Renal pelvis (tissue), 12 donors: ENCODE measurements at places on chromosomes 2 and 18. TPM values are rescaled to one million over a fixed set of nuclear protein-coding genes. Genes with fewer than 3 reads are reported as not detected.
A peak's percentile ranks its signal among the peaks of the same experiment; 100 is the strongest.

Gene MOGAT1
- polyA plus RNA-seq, result not detected

Gene ARHGAP15
- polyA plus RNA-seq, result 4.3 TPM

Gene PUM2
- 91.5 TPM for polyA plus RNA-seq

Gene GPR55
- 0.18 TPM for polyA plus RNA-seq

Gene DYSF
- 15.3 TPM for polyA plus RNA-seq

Gene FBXO41
- polyA plus RNA-seq, result 2.1 TPM

Gene GBX2
- polyA plus RNA-seq, result 0.61 TPM

Gene PLGLB1
- 19.8 TPM for polyA plus RNA-seq

Gene LYPD1
- polyA plus RNA-seq, result 76.5 TPM

DNA sequence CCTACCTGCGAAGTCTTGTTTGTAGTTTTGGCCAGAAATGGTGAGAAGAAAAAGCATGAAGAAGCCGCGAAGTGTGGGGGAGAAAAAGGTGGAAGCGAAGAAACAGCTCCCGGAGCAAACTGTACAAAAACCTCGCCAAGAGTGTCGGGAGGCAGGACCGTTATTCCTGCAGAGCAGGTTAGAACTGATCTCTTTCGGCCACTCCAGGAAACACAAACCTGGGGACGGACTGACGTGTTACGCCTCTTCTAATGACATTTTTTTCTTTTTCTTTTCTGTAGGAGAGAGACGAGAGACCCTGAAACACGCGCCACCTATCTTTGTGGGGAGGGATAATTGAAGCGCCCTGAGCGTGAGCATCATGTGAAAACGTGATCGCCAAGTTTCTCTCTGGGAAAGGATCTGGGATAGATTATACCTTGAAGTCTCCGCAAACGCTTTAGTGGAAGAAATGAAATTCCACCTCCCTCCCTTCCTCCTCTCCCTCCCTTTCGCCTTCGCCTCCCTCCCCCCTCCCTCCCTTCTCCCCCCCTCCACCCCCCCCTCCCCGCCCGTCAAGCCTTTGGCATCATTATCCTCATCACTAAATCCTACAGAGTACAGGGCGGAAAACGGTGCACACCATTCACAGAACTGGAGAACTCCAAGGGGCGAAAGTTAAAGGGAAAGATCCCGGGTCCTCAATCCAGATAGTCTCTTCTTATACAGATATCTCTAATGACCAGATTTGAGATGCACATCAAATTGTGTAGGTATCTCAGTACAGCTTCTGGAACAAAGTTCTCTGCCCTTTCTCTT is at the start of gene ZEB2:
Gene ZEB2, minus strand, starts transcription at position 186 of the 798 bp plus-strand sequence. CDS start 2,769 bp downstream, outside the sequence.
- DNase-seq, result peak; percentile 86

DNA sequence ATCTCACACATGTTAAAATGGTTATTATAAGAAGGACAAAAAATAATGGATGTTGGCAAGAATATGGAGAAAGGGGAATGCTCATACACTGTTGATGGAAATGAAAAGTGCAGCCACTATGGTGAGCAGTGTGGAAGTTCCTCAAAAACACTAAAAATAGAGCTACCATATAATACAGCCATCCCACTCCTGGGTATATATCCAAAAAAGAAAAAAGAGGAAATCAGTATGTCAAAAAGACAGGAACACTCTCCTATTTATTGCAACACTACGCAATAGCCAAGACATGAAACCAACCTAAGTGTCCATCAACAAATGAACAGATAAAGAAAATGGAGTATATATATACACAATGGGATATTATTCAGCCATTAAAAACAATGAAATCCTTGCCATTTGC is 642.6 kb downstream of the RNF144A start:
- no peak for DNase-seq

DNA sequence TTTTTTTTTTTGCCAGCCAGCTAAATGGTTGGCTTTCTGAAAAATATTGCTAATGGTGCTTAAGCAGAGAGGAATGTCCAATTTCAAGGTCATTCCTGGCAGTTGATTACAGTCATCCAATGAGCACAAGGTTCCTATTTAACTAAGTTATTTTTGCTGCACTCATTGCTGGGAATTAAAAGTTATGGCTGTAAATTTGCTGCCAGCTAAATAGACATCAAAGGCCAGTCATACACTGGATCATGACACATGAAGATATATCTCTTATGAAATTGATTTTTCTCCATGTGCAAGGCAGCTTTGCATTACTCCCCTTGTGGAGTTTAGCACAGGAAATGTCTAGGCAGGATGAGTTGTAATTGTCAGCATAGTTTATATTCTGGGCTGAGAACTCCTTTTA is 1898.4 kb upstream of the CELF4 start:
- DNase-seq, result no peak

DNA sequence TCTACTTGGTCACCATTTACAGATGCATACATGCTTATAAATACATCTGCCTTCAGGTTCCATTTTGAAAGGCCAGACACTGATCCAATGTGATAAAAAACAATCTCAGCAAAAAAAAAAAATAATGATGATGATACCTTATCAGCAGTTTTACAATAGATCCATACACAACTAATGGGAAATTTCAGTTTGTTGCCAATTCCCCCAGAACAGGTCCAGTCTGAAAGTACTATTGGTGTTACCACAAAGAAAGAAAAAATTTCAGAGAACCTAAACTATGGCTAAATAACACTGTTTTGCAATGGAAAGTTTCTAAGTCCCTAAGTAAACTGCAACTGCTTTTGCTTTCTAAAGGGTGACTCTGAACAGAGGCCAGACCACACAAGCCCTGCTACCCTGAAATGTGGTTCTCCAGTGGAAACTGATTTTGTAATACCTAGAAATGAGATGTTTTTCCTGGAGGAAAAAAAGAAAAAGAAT is 54.1 kb downstream of the LPIN2 start:
- DNase-seq, result no peak

- no peak for DNase-seq
These were observed 17.2 kb downstream of the NRXN1 start for GRCh38 chr2:51014759-51015158.

DNA sequence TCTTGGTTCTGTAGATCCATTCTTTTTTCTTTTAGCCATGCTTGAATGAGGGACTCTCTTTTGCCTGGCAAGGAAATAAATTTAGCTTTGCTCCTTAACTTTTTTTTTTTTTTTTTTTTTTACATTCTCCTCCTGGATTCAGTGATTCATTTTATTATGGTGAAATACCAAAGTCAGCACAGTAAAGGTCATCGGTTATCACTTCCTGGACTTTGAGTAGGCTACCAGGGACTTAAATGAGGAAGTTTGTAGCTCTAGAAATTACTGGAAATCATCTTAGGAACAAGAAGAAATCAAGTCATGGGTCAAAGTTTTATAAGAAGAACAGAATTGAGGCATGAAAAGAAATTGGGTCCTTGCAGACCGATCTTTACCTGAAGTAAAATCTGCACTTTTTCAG is 75.0 kb downstream of the SOCS6 start:
- no peak for DNase-seq

DNA sequence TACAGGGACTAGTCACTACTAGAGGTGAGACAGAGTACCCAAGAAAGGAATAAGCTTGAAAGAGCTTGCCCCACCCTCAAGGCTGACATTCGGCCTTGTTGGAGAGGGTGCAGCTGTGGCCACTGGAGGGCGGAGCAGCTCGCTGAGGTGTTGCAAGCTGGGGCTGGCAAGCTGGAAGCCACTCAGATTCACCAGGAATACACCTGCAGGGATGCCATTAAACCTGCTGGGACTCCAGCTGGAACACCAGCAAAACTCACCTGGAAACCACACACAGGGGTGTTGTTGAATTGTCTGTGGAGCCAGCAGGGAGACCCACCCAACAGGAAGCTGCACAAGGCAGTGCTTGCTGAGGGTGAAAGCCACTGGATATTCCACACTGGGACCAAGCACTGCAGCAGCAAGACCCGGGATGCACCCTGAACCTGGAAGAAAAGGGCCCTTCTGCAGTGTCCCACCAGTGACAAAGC is 26.1 kb downstream of the KCTD18 start:
- peak; percentile 29 for DNase-seq

DNA sequence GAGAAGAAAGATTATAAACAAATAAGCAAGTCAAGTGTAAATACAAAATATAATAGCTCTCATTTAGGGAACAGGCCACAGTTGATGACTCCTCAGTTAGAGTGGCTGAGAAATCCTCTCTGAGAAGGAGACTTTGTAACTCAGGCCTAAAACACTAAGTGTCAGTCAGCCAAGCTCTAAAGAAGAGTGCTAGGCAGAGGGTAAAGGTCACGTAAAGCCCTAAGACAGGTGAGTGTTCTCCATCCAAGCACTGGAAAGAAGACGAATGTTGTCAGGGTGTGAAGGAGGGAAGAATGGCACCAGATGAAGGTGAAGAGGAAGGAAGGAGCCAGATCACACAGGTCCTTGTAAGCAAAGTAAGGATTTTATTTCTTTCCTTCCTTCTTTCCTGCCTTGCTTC is 24.3 kb downstream of the ERMN start:
- DNase-seq, result no peak

DNA sequence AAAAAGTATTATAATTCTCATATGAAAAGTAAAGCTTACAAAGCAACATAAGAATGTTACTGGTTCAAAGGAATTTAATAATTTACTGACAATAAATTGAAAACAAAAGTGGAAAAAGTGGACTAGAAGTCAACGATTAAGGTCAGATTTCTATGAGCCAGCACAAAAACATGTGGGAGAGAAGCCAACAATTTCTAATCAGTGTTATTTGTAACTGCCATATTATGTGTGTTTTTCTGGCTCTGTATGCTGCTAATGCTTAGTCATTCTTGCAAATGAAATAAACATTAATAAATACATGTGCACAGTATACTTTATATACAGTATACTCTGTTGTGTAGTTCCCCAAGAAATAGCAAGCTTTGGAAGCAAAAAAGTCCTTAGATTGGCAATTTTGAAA is 301.3 kb upstream of the RGPD4 start:
- no peak for DNase-seq

GRCh38 chr2:218979846-218980734 is 4.9 kb downstream of the FEV start:
- peak; percentile 74 for DNase-seq
